Smooth muscle cell of the umbilical artery (primary cell): ENCODE measurements at places on chromosomes 13 and 19. TPM values are rescaled to one million over a fixed set of nuclear protein-coding genes. Genes with fewer than 3 reads are reported as not detected.

Gene ZNF548
- total RNA-seq = 16.6 and 25.2 TPM in 2 replicates

Gene ATP12A
- total RNA-seq = not detected in 2 replicates

Gene PEAK3
- total RNA-seq = not detected in 2 replicates

Gene SIX5
- total RNA-seq = 7.6 and 10.1 TPM in 2 replicates

Gene FUT2
- total RNA-seq = not detected in 2 replicates

Gene AMER2
- total RNA-seq = not detected in 2 replicates

Gene LRP3
- total RNA-seq = 24.6 and 40.9 TPM in 2 replicates

Gene POGLUT2
- 68.9 and 74.7 TPM in 2 replicates for total RNA-seq

Gene ZNF808
- total RNA-seq = 26.4 and 36.0 TPM in 2 replicates

Gene GAPDHS
- not detected in 2 replicates for total RNA-seq

Gene FCAR
- total RNA-seq = not detected in 2 replicates

Gene SULT2B1
- not detected in 2 replicates for total RNA-seq

Gene ACER1
- total RNA-seq = 0.09 TPM in 1 of 2 replicates, not detected in the other

Gene CLEC17A
- total RNA-seq = not detected in 2 replicates

Gene DPP9
- total RNA-seq = 20.8 and 71.0 TPM in 2 replicates

Gene C19orf85
- not detected in 2 replicates for total RNA-seq

Gene TMEM238
- total RNA-seq = 0.30 and 0.32 TPM in 2 replicates

Gene TPRX1
- total RNA-seq = not detected in 2 replicates

Gene SPIB
- total RNA-seq = not detected in 2 replicates

Gene CGB5
- total RNA-seq = not detected in 2 replicates

Gene C19orf73
- total RNA-seq = 0.89 and 0.97 TPM in 2 replicates

Gene SULT2A1
- total RNA-seq = not detected in 2 replicates

Gene ZNF880
- total RNA-seq = 22.9 and 32.4 TPM in 2 replicates

Gene ZNF154
- total RNA-seq = 4.2 and 4.9 TPM in 2 replicates

Gene ZNF583
- total RNA-seq = 6.6 and 7.4 TPM in 2 replicates

Gene STAP2
- total RNA-seq = 1.2 and 3.0 TPM in 2 replicates

Gene ZNF580
- 4.8 and 4.9 TPM in 2 replicates for total RNA-seq

Gene POU4F1
- total RNA-seq = not detected in 2 replicates

Gene CGB2
- total RNA-seq = not detected in 2 replicates

Gene SSC5D
- total RNA-seq = 13.7 and 16.0 TPM in 2 replicates

Gene LRG1
- not detected in 2 replicates for total RNA-seq

Gene RASAL3
- under 0.01 TPM in 1 of 2 replicates, not detected in the other for total RNA-seq

Gene WTIP
- 42.5 and 46.4 TPM in 2 replicates for total RNA-seq

Gene FOXO1
- total RNA-seq = 5.0 and 6.6 TPM in 2 replicates

Gene CASP14
- not detected in 2 replicates for total RNA-seq

Gene HIPK4
- under 0.01 and 0.14 TPM in 2 replicates for total RNA-seq

Gene LRRC25
- total RNA-seq = not detected in 2 replicates

Gene CCL25
- total RNA-seq = not detected in 2 replicates

Gene NMRK2
- total RNA-seq = not detected in 2 replicates

Gene MAG
- total RNA-seq = not detected in 2 replicates

Gene GPR12
- not detected in 2 replicates for total RNA-seq
